ENCODE measurements at places on chromosomes 5 and 9.

- DNase-seq: no peak
Measured at GRCh38 chr9:15967068-15967467, 414.2 kb downstream of the CCDC171 start.

- no peak for DNase-seq
Measured at GRCh38 chr9:8251566-8251965, 452.0 kb upstream of the DMAC1 start.

DNA sequence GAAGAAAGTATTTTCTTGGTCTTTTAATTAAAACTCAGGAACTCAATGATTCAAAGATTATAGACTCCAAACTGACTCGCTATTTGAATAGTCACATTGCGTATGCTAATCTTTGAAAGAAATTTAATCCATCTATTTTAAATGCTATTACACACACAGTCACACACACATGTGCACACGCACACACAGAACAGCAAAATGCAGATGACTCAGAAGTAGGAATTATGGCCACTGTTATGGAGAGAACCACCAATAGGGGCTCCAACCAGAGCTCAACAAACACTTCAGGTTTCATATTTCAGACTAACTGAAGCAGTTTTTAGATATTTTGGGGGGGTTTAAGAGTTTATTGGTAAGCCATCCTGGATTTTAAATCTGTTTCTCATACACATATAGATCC, 1917.9 kb downstream of the EFNA5 start:
- no peak for DNase-seq

GRCh38 chr5:87354496-87354895, 58.2 kb downstream of the CCNH start:
- DNase-seq: no peak

- peak; percentile 88 for DNase-seq
Measured at GRCh38 chr9:34437006-34437925, 21.1 kb downstream of the FAM219A start.

DNA sequence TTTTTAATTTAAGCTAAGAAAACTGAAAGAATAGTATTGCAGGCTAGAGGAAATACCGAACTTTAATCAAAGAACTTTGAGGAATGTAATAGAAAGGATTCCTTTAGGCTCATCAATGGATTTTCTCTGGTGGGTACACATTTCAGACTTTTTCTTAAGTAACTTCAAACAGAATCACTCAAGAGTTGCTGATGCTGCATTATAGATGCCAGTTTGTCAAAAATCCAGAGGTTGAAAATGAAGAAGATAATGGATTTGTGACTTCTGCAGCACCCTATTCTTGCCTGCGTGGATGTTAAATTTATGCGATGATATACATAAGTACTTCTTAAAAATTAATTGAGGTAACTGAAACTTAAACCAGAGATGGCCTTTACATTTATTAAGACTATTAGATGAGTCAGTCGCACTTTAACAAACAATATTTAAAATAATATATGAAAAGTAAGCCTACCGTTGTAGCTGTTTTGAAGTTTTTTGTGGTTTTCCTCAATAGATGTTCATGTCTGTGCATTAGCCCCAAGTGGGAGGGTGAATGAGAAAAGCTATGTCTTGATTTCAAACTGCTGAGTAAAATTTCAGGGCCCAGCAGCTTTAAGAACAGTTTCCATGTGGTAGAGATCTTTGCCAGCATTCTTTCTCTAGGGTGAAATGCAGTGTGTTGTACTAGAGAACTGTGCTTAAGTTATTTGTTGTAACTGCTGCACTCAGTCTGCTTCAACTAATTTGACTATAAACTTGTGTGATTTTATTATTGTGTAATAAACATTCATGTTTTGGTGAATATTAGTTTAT, at the start of gene OGN:
OGN (minus strand) TSS at position 537 of the 795 bp plus-strand sequence. CDS start 1,171 bp downstream, outside the sequence.
- peak; percentile 76 for DNase-seq

GRCh38 chr5:9054821-9055589, 490.9 kb downstream of the SEMA5A start:
- DNase-seq: peak; percentile 70

DNA sequence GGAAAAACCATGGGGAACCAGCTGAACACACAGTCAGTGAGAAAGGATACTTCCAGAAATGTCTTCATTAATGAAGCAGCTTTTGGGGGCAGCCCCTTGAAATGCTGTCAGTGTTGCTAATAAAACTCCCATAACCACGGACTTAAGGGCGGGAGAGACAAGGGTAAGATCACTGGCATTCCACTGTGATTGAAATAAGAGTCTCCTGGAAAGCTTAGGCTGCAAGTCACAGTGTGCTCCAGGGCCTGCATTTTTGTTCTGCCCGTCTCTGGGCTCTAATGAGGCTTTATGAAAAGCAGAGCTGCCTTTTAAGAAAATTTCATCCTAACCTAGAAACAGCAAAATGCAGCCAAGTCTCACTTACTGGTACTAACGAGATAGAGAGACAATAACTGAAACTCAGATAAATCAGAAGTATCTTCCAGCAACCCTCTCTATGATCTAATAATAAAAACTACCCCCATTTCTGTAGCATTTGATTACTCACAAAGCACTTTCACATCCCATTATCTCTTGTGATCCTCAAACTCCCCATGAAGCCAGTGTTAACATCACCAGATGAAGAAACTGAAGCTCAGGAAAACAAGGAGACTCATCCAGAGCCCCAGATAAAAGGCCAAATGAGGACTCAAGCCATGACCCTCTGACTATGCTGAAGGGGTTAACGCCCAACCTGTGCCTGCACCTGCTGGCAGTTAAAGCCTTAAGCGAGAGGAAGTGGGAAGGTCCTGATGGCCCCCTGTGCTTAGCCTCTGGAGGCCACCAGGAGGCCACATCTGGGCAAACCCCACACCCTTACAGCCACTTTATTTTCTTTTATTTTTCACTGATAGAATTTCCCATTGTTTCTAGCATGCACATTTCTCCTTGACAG, 37.5 kb downstream of the SPOCK1 start:
- DNase-seq: no peak

DNA sequence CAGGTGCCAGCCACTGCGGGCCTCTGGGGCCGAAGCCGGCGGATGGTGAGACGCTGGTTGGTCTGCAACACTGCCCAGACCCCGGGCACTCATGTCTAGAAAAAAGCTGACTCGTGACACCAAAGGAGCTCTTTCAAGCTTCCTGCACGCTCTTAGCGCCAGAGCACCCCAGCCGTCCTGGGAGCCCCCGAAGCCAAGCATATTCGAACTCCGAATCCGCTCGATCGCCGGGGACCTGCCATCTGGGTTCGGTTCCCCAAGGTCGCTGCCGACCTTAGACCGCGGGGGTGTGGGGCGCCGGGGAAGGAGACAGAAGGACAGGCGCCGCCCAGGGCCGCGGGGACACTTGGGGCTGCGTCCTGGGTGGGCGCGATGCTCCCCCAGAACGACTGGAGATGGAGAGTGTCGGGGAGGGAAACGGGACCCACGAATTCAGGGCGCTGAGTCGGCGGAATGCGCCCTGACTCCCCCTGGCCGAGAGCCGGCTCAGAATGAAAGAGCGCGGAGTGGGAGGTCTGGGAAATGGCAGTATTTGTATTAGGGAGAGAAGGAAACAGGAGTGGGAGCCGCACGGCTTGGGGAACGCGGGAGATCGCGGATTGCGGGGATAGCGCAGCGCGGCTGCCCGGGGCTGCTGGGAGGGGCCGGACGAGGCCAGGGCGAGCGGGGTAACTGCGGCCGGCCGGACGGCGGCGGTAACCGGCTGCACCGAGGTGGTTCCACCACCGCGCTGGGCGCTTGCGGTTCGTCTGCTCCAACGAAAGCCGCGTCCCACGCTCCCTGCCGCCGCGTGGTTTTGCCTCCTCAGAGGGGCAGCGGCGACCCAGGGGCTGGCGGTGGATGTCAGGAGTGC, 20.1 kb upstream of the MARCHF6 start:
- no peak for DNase-seq

- DNase-seq: no peak
Measured at GRCh38 chr9:114799441-114799840, 6.4 kb downstream of the TNFSF15 start.

DNA sequence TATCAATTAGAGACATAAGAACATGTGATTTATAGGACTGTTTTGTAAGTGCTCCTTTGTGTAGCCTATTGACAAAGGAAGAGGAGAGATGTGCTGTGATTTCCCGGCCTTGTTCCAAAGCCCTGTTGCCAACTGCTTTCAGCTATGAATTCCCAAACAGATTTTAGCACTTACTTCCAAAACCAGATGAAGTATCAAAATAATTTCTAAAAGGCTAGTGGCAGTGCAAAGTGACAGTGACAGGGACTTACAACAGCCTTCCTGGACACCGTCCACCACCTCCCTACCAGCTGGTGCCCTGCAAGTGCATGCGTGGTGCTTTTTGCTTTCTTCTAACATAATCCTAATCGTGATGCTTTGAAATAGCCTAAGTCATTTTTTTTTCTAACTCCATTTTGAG, 254.1 kb upstream of the ACTBL2 start:
- DNase-seq: peak; percentile 19

GRCh38 chr9:2936221-2936620, 92.3 kb upstream of the PUM3 start:
- no peak for DNase-seq

DNA sequence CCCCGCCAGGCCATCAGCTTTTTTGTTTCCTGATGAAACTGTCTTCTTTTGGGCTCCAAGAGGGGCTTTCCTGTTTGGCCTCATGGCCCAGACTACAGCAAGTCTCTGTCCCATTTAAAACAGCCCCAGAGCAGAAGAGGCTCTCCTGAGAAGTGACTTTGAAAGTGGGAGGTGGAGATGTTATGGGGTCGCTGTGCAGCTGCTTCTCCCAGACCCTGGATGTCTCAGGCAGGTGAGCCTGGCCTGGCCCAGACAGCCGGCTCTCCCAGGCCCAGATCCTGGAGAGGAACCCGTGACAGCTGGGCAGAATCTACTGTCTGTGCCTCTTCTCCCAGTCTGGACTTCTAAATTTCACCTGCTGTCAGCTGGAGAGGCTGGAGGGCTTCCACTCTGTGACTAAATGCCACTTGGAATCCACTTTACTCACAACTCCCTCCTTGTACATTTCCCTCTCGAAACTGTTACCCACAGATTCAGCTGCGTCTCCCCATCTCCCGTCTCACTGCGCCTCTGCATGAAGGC, 20.6 kb downstream of the FAM78A start:
- DNase-seq: no peak

GRCh38 chr5:27727254-27727653, 688.9 kb upstream of the CDH9 start:
- no peak for DNase-seq

DNA sequence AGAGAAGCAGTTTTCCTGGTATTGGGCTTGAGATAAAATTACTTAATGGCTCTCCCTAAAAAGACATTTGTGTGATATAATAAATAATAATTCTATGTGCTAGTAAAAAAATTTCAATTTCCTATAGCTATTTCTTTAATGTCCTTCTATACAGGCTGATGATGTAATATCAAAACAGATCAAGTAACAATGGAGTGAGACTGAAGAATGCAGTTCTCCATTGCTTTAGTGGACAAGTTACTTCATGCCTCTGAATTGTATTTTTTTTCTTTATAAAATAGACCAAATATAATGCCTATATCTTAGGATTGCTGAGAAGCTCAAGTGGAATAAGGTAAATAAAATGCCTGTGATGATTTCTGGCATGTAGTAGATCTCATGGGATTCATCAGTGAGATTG, 35.6 kb upstream of the NEURL1B start:
- DNase-seq: no peak

DNA sequence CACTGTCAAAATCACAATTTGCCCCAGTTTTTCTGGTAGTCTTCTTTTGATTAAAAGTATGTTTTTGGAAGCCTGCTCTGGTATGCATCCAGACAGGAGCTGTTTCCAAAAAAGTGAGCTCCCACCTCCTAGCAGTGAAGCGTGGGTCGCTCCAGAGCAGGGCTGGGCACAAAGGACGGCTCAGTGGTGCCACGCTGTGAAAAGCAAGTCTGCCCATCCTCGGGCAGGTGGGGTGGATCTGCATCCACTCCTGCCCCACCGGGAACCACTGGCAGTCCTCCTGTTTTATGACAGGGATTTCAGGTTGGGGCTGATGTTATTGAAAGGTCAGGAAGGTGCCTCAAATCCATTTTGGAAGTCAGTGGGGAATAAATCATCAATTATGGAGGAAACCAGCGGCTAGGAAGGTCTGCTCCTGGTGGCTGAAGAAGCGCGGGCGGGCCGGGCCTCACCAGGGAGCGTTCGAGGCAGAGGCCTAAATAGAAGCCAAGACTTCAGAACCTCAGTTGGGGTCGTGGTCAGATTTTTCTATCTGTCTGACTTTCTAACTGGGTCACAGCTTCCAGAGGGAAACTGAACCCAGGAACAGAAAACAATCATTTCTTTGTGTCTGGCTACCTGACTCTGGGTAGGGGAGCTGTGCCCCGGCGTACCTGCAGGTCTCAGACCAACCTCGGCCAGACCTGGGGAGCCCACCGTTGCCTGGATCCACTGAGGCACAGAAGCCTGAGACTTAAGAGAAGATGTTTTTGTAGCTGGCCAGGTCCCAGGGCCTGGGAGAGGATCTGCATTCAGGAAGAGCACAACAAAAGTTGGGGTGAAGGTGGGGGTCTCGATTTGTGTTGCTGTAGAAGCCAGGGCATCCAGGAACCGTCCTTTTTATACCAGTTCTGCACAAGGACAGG, 168.1 kb downstream of the PAX5 start:
- no peak for DNase-seq

DNA sequence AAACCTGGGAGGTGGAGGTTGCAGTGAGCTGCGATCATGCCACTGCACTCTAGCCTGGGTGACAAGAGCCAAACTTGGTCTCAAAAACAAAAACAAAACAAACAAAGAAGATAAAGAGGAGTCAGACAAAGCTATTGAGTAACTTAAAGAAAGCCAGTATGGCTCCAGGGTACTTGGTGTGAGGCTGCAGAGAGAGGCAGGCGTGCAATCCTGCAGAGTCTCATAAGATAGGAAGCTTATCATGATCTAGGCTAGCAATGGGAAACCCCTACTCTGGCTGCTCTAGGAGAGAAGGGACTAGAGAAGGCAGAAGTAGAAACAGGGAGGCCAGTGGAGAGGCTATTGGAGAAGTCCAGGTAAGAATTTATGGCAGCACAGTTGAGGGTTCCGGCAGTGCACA, 42.0 kb downstream of the ARRDC3 start:
- DNase-seq: no peak

GRCh38 chr5:93735378-93735777, 6.0 kb downstream of the POU5F2 start:
- DNase-seq: peak; percentile 60

- DNase-seq: no peak
Measured at GRCh38 chr5:174427304-174427703, 297.1 kb upstream of the MSX2 start.

DNA sequence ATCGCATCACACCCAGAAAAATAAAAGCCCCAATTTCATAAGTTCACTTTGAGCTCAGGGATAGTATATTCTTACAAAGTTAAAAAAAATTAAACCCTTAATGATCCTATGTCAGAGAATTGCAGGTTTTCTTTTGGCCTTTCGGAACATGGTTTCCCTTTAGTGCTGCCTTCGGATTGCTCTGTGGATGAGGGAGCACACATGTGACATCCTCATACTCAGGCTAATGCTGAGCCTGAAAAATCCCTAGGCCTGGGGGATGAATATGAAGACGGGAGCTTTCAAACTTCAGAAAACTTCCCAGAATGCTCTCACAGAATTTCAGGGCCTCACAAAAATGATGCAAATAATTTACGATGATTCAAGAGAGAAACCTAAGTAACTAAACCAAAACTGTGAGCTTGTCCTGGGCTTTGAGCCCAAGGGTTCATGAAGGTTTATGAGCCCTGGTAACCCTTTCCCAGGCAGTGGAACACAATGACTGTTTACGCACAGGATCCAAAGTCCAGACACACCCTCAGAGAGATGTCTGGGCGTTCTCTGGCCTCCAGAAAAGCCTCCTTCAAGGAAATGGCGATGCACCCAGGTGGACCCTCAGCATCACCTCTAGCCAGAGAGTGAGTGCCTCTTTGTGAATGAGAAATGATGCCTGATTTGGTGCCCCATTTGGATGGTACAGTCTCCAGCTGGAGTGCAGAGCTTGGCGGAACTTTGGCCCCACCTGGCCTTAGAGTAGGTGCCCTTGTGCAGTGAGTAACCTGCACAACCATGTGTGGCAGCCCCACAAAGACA, 145.4 kb downstream of the ENTREP1 start:
- DNase-seq: no peak

All from fibroblast of the aortic adventitia (primary cell).